Activated CD8-positive, alpha-beta T cell treated with anti-CD3 and anti-CD28 coated beads for 36 hours (primary cell): ENCODE measurements at places on chromosomes 3 and 15.

DNA sequence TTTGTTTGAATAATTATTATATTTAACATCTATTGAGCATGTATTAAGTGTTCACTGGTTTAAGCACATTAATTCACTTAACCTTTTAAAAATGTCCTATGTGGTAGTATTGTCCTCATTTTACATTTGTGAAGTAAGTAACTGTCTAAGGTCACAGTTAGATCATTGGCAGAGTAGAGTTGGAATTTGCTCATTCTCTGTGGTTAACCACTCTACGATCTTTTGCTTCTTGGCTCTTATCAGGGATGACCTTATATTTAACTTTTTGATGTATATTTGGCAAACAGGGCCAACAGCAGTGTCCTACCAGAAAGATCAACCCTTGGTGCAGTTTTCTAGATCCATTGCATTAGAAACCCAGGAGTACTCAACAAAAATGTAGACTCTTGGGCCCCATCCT is 34.0 kb downstream of the PXK start:
- no peak for DNase-seq

GRCh38 chr15:80442728-80443403 is 38.7 kb downstream of the ARNT2 start:
- DNase-seq: no peak

- DNase-seq: no peak
Measured at GRCh38 chr3:195956577-195956976, 48.2 kb upstream of the TNK2 start.

- DNase-seq: peak; percentile 27
Measured at GRCh38 chr15:73781038-73781925, 28.1 kb upstream of the INSYN1 start.

- no peak for DNase-seq
Measured at GRCh38 chr3:169389211-169389924, 274.1 kb downstream of the MECOM start.

DNA sequence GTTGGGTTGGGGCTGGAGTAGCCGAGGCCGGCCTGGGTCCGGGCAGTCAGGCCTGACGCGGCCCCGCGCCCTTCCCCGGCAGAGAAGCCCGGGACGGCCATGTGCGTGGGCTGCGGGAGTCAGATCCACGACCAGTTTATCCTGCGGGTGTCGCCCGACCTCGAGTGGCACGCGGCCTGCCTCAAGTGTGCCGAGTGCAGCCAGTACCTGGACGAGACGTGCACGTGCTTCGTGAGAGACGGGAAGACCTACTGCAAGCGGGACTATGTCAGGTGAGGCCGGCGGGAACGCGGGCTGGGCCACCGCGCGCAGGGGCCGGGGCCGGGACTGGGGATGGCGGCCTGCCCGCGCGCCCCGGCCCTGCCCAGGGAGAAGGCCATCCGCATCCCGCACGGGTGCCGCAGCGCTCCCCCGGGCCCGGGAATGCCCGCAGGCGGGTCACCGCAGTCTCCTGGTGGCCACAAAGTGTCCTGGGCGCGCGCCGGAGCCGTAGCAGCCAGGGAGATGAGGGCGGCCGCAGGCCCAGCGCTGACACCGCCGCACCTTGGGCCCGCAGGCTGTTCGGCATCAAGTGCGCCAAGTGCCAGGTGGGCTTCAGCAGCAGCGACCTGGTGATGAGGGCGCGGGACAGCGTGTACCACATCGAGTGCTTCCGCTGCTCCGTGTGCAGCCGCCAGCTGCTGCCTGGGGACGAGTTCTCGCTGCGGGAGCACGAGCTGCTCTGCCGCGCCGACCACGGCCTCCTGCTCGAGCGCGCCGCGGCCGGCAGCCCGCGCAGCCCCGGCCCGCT is 1.3 kb downstream of the ISL2 start:
- peak; percentile 30 for DNase-seq
